ENCODE measurements at places on chromosomes 1 and 21.

- DNase-seq: no peak
These were observed 108.0 kb upstream of the KIF26B start for GRCh38 chr1:245046769-245047168.

- DNase-seq: no peak
These were observed 131.8 kb downstream of the CTH start for GRCh38 chr1:70542856-70543255.

DNA sequence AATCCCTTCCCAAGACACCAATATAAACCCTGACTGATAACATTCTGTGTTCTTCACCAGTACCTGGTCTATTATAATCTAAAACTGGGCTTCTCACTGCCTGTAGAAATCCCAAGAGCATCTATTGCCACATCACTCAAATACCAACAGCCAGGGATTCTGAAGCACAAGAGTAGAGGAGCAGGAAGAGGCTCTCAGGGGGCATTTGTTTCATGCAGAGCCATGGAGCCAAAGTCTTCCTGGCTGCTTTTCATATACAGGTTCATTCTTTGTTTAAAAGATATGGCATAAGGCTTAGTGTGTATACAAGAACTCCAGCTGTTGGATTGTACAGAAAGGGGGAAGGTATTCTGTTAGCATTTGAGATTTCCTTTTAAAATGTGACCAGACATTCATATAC lies 38.2 kb upstream of the USH2A start:
- DNase-seq: no peak

DNA sequence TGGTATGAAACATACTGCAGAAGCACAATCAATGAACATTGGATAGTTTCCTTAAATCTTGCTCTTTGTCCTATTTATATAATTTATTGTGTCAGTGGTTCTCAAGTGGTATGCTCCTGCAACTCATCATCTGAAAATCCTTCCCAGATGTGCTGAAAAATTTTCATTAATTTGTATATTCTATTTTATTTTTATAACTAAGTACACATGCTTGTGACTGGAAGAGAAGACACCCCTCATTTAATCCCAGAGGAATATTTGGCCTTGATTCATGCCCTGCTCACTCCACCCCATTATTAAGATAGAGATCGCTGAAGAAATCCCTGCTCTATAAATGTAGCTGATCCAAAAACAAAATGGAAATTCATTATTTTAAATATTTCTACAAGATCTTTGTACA lies 870.5 kb upstream of the CXADR start:
- DNase-seq: no peak

DNA sequence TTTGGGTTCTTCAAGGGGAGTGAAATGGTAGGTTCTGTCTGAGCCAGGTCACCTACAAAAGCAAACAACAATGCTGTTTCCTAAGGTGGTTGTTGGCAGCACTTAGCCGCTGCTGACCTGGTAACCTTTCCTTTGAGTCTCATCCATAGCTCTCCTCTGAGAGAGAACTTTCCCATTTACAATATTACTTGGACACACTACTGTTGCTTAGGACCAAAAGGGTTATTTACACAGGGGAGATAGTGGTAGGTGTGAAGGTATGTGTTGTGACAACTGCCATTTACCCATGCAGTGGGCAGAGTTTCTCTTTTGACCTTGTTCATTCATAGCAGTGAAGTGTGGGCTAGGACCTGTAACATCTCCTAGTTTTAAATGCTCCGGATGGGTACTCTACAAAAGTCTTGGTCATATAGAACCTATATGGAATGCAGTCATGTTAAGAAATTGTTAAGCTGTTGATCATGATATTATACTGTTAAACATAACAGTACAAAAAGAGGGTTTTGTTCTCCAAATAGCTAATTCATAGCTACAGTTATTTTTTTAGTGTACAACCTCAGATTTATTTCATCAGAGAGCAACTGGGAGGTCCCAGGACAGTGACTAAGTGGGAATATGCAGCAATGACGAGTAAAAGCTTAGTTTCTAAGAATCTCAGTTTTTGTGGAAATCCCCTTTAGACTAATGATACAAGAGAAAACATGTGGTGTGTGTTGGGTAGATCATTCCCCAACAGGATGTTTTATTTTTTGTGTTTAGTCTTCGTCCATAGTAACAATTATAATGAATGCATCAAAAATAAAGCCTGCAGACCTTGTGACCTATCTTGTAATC lies 219.7 kb downstream of the NFIA start:
- peak; percentile 16 for DNase-seq

GRCh38 chr1:222974496-222974895 lies 159.7 kb downstream of the DISP1 start:
- DNase-seq: peak; percentile 93

DNA sequence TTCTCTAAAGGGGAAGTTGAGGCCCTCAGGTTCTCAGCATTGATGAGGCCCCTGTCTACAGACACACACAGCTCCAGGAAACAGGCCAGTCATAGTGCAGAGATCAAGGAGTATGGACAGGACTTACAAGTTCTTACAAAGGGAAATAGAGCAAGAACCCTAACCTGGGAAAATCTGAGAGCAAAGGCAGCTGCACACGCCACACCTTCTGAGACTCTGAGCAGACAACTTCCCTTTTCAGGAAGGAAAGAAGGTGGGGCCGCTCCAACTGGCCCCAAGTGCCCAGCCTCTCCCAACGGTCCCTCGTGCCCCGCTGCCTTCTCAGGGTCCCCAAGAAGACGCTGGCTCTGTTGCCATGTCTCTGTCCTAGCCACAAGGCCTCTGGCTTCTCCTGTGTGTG lies 3.6 kb downstream of the NOC2L start:
- DNase-seq: no peak

All from GM04504 (cell line).